ENCODE measurements at places on chromosomes 16 and 17.
A peak's percentile ranks its signal among the peaks of the same experiment; 100 is the strongest.

- no peak for DNase-seq
Observed at GRCh38 chr17:19344311-19345066, 18.0 kb downstream of the B9D1 start.

- no peak for DNase-seq
Observed at GRCh38 chr16:9071377-9071776, 20.1 kb upstream of the HAPSTR1 start.

- no peak for DNase-seq
Observed at GRCh38 chr16:52283584-52284375, 263.2 kb downstream of the TOX3 start.

DNA sequence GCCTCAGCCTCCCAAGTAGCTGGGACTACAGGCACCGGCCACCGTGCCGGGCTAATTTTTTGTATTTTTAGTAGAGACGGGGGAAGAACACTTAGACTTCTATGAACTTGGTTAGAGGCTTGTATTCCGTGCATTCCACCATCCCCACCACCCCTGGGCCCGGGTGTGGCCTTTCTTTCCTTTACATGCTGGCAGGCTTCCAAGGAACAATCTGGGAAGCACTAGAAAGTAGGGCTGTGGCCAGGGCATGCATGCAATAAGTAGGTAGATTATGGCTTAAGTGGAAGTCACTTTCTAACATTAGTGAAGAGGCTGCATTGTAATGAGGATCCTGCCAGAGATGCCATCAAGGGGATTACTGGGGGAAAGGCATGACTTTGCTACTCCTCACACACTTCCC is 171.6 kb downstream of the SHISA6 start:
- no peak for DNase-seq

DNA sequence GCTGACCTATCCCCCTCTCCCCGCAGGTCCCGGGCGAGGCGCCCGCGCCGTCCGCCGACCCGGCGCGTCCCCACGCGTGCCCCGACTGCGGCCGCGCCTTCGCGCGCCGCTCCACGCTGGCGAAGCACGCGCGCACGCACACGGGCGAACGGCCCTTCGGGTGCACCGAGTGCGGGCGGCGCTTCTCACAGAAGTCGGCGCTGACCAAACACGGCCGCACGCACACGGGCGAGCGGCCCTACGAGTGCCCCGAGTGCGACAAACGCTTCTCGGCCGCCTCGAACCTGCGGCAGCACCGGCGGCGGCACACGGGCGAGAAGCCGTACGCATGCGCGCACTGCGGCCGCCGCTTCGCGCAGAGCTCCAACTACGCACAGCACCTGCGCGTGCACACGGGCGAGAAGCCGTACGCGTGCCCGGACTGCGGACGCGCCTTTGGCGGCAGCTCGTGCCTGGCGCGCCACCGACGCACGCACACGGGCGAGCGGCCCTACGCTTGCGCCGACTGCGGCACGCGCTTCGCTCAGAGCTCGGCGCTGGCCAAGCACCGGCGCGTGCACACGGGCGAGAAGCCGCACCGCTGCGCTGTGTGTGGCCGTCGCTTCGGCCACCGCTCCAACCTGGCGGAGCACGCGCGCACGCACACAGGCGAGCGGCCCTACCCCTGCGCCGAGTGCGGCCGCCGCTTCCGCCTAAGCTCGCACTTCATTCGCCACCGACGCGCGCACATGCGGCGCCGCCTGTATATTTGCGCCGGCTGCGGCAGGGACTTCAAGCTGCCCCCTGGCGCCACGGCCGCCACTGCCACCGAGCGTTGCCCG is 10.3 kb downstream of the ZNF771 start:
- peak; percentile 85 for DNase-seq

DNA sequence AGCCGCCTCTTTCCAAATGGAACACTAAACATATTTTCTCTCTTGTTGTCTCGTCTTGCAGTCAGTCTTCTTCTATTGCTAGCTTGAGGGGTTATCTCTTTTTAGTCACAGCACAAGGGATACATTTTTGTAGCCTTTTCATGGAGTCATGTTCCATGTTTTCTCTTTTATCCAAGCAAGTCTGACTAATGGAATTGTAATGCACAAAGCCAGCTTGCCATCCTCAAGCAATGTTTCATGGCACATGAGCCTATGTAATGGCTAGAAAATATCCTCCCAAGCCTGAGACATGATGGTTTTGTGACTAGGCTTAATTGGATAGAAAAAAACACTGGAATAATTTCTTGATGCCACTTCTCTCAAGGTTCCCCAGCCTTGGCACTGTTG is 414.6 kb upstream of the GOT2 start:
- peak; percentile 5 for DNase-seq

DNA sequence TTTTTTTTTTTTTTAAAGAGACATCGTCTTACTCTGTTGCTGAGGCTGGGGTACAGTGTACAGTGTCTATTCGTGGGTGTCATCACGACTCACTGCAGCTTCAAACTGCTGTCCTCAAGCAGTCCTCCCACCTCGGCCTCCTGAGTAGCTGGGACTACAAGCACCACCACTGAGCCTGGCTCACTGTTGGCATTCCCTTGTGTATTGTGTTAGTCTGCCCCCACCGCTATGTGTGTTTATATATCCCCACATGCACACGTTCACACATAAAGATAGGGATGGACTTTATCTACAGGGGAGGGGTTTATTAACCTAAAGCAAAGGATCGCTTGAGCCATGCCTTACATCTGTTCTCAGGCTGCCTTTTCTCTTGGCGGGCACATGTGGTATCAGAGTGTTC is 63.8 kb downstream of the SEC14L1 start:
- DNase-seq = no peak

DNA sequence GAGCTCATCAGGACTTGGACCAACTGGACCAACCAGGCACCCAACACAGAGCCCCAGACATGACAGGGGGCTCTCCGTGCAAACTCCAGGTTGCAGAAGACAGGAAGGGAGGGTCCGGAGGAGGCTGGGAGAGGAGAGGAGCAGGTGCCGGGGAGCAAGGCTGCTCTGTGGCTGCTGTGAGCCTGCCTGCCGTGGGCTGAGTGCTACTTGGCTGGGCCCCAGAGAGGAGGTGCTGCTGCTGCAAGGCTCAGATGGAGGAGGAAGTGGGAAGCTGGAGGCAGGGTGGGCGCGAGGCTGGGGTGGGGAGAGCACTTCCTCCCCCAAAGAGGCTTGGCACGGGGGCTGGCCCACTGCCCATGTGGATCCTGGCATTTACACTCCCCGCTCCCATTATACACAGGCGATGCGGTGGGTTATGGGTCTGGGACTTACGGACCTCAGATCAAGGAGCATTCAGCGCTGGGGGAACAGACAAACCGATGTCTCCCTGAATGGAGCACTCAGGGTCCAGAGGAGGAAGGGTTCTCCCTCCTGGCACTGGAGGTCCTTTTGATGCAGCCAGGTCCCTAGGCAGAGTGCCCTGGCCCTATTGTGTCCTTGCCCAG is 15.9 kb downstream of the EPOP start:
- no peak for DNase-seq

GRCh38 chr16:33877-34647 is 19.3 kb downstream of the POLR3K start:
- no peak for DNase-seq

- no peak for DNase-seq
Observed at GRCh38 chr17:72137161-72137560, 16.3 kb downstream of the SOX9 start.

GRCh38 chr17:38870259-38871165 is 654 bp downstream of the LASP1 start:
- DNase-seq = peak; percentile 65

- DNase-seq = peak; percentile 30
Observed at GRCh38 chr17:7656958-7657609, 6.4 kb downstream of the ATP1B2 start.

GRCh38 chr17:27343294-27343693 is 49.4 kb downstream of the WSB1 start:
- no peak for DNase-seq

- peak; percentile 93 for DNase-seq
Observed at GRCh38 chr16:15502041-15502725, 67.8 kb downstream of the BMERB1 start.

DNA sequence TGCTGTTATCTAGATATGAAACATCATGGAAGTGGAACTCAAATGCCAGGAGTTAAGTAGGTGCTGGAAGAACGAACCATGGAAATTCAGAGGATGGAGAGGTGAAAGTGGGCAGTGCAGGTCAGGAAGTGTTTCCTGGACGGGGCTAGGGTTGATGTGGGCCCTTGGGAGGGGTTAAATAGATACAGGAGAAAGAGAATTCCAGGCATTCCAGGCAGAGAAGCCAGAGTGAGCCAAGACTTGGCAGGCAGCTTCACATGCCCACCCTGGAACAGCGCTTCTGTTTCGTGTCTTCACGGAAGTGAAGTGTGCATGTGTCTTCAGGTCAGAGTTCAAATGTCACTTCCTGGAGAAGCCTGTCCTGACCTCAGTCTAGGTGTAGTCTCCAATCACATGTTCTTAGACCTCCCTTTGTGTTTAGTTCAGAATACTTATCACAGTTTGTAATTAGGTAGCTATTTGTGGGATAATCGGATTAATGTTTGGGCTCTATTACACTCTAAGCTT is 41.3 kb downstream of the GP2 start:
- no peak for DNase-seq

- DNase-seq = peak; percentile 91
Observed at GRCh38 chr16:83727018-83727417, 80.8 kb upstream of the HSBP1 start.

- DNase-seq = no peak
Observed at GRCh38 chr16:88837806-88838205, 18.9 kb downstream of the GALNS start.

DNA sequence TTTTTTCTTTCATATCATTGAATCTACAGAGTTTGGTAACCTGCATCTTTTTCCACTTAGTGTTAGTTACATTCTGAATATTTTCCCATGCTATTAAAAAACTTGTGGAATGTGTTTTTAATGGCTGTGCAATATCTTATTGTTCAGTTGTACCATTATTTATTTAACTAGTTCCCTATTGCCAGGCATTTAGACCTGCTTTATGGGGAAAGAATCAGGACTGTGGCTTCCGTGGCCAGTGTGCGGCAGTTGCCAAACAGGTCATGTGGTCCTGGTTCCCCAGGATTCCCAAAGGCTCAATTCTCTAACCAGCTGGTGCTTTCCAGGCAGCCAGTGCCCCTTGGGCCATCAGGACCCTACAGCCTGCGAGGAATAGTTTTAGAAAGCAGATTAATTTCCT is 30.8 kb downstream of the NDEL1 start:
- no peak for DNase-seq

- DNase-seq = no peak
Observed at GRCh38 chr17:12995106-12995895, 22.5 kb downstream of the ELAC2 start.

DNA sequence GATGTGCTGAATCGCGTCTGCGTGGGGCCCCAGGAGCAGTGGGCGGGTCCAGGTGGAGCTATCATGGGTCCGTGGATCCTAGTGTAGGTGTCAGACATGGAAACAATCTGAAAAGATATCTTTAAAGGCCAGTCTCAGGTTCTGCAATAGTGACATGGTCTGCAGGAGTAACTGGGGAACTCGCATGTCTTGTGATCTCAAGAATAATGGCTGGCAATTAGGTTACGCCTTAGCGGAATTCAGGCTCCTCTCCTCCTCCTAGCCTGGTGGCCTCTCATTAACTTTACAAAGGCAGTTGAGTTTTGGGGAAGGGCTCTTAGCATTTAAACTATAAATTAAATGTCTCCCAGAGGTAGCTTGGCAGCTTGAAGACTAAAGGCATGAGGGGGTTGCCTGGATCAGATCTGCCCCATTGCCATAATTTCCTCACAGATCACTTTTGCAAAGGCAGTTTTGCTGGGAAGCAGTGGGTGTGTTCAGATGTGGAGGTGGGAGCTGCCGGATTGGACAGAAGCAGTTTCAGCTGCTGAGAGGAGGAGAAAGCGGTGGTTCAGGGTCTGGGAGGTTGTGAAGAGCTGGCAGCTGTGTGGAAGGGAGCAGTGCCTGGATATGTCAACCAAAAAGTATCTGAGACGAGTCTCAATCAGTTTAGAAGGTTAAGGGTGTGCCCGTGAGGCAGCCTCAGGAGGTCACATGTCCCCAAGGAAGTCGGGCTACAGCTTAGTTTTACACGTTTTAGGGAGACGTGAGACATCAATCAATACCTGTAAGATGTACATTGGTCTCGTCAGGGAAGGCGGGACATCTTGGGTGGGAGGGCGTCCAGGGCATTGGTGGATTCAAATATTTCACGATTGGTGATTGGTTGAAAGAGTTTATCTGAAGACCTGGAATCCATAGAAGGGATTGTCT is 2.7 kb downstream of the TBCD start:
- no peak for DNase-seq

DNA sequence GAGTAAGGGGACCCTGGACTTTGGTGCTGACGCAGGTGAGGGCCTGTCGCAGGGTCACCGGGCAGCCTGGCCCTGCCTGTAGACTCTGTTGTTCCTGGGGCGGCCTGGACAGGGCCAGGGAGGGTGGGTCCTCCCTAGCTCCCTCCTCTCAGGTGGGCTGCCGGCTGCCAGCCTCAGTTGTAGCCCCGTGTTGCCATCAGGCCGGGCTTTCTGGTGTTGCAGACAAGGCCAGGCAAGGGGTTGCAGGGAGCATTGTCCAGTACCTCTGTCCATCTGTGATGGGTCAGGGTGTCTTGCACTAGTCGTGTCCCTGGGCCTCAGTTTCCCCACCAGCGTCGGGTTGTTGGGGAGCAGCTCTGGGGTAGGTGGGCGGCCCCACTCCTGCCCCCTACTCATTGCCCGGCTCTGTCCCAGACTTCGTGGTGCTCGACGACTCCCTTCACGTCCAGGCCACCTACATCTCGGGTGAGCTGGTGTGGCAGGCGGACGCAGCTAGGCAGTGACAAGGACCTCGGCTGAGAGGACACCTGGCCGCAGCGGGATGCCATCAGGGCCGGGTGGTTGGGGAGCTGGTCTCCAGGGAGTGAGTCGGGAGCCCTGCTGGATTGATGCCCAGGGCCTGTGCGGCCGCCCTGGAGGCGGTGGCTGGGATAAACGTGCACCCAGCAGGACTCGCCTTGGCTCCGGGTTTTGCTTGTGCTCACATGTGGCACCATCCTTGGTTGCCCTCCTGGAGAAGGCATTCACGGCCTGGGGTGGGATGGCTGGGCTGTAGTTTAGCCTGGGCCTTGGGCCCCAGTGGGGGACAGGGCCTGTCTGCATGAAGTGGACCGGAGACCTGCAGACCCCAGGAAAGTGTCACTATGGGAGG is 1.9 kb downstream of the CEMP1 start:
- DNase-seq = no peak

GRCh38 chr16:11254913-11255736 is 879 bp downstream of the SOCS1 start:
- peak; percentile 33 for DNase-seq
